ENCODE measurements at places on chromosomes 7 and 10. TPM values are rescaled to one million over a fixed set of nuclear protein-coding genes. Genes with fewer than 3 reads are reported as not detected.

DNA sequence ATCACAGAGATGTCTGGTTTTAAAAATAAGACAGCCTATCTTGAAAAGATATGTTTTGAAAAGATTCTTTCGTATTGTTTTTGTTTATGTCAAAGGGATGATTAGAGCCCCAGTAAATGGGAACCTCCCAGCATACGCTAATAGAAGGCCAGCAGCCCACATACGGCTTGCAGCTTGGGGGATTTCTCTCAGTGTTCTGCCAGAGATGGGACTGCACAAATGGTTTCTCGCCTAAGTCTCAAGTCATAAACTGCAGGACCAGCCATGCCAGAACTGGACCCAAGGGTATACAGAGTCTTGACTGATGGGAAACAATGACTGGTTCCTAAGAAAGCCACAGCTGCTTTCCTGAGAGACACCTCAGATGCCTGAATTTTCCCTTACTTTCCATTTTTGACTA lies 306.9 kb upstream of the DGKB start:
- peak; percentile 80 for DNase-seq

DNA sequence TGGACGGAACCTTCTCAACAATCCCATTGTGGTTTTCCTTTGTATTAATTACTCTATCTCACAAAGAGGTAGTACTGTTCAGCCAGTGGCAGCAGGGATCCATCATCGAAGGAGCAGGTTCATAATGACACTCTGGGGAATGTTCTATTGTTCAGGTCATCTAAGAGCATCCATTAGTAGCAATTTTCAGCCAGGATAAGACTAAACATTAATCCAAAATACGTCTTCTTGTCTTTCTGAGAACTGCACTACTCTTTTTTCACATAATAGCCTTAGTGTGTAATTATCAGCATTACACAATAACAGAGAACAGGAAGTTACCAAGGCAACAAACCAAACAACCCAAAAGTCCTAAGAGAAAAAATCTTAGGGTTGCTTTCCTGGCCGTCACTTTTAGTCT lies 259.5 kb upstream of the VWC2 start:
- DNase-seq: peak; percentile 61

Gene PNLIPRP3
- 0.04 TPM for total RNA-seq

Gene MSMB
- total RNA-seq: not detected

GRCh38 chr7:88664630-88665233 lies 94.8 kb upstream of the ZNF804B start:
- DNase-seq: no peak
